Type B pancreatic cell (in vitro differentiated cells): ENCODE measurements at places on chromosomes 3 and 15.

- no peak for DNase-seq
These were observed 16.0 kb upstream of the VGLL3 start for GRCh38 chr3:87006844-87007439.

GRCh38 chr3:183447206-183448001, 19.0 kb upstream of the MCF2L2 start:
- DNase-seq, result peak; percentile 95

DNA sequence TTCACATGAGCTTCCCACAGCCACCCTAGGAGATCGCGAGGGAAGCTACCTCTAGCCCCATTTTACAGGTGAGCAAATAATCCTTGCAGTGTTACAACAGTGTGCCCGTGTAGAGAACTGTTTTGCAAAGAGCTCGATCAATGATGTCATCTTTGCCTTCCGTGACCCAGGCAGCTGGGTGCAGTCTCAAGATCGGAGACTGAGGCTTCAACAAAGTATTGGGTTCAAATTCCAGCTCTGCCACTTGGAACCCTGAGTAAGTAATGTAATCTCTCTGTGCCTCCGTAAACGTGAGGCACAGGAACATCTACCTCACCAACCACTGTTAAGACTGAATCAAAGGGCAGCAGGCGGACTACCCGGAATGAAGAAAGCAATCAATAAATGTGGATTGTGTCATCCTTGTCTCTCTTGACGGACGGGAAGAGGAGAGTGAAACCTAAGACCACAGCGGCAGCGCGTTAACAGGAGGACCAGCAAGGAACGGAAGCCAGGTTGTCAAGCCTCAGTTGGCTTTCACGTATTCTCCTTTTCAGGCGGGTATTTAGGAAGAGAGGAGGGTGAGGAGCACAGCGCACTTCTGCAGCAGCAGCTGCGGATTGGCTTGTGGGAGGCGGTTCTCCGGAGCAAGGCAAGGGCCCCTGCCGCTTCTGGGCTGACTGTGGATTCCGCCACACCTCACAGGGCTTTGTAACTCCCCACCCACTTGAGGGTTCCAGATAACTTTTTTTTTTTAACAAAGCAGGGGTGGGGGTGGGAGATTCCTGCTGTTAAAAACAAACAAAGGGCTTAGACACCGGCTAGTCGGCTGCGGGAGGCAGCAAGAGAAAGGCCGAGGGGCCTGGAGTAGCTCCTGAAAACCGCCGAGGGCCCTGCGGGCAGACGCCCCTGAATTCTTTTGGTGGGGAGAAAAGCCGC, 1.5 kb upstream of the SMAD3 start:
- DNase-seq, result no peak

DNA sequence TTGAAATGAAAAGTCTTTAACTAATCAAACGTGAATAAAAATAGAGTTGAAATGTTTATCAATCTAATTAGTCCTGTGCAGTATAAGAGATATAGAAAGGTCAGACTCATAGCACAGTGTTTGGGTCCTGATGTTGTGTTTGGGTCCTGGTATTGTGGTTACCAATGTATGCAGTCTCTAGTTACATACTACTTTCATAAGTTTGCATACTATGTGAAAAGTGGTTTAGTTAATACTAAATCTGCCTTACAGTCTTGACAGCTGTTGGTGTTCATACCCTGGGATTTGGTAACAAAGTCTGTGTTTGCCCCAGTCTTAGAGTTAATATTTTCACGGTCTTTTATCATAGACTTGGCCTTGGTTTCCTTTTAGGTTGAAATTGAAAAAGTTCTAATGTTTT, 41.7 kb downstream of the KIF15 start:
- DNase-seq, result no peak

DNA sequence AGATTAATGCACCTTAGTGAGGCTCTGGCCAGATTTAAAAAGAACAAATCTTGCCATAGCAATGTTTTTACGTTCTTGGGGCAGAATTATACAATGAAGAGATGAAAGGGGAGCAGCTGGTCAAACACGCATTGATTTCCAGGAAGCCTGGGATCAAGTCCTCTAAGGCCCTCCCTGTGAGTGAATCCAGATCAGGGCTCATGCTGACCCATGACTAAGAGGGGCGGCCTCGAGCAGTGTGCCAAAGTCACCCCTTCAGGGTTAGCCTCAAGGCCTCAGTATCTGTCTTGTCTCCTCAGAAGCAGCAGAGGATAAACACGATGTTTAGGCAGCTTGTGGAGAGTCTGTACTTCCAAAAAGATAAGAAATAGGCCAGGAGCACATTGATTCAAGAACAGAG, 9.3 kb upstream of the RBP1 start:
- peak; percentile 31 for DNase-seq

DNA sequence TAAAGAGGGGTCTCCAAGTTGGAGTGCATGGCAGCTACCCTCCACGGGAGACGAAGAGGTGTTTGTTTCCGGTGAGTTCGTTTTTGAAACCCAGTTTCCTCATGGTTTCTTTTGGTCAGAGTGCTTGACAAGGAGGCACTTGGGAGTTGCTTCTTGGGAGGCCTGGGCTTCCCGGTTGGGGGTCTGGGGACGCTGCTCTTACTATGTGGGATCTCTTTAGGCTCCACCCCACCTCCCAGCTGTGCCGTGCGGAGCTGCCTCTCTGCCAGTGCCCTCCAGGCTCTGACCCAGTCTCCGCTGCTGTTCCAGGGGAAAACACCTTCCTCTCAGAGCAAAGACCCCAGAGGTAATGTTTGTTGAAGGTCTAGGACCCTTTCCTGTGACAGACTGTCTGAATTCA, 29.6 kb downstream of the KIF7 start:
- no peak for DNase-seq

GRCh38 chr15:42710662-42711061, 26.3 kb downstream of the CDAN1 start:
- no peak for DNase-seq

GRCh38 chr3:139357899-139358298, 14.1 kb downstream of the MRPS22 start:
- DNase-seq, result no peak

GRCh38 chr3:72465853-72466252, 382.4 kb downstream of the SHQ1 start:
- no peak for DNase-seq

- no peak for DNase-seq
These were observed 103.8 kb upstream of the PRICKLE2 start for GRCh38 chr3:64329037-64329436.

GRCh38 chr3:8846176-8846575, 76.8 kb upstream of the OXTR start:
- DNase-seq, result no peak

GRCh38 chr15:58224068-58224467, 85.9 kb downstream of the AQP9 start:
- no peak for DNase-seq

- DNase-seq, result no peak
These were observed 367.6 kb upstream of the PLSCR5 start for GRCh38 chr3:146972726-146973125.

DNA sequence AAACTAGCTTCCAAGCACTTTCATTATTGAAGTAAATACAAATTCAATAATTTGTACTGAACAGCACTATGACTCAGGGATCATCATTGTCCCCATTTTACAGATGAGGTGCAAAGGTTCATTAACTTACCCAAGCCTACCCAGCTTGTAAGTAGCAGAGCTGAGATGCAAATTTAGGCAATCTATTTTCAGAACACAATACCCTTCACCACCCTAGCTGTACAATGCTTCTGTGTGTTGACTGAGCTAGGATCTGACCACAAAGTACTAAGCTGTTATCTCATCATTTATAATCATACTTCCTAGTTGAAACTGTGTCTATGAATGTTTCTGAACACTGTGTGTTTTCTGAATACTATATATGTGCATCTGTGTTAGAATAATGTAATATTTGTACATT, 3.2 kb upstream of the ILDR1 start:
- DNase-seq, result no peak

DNA sequence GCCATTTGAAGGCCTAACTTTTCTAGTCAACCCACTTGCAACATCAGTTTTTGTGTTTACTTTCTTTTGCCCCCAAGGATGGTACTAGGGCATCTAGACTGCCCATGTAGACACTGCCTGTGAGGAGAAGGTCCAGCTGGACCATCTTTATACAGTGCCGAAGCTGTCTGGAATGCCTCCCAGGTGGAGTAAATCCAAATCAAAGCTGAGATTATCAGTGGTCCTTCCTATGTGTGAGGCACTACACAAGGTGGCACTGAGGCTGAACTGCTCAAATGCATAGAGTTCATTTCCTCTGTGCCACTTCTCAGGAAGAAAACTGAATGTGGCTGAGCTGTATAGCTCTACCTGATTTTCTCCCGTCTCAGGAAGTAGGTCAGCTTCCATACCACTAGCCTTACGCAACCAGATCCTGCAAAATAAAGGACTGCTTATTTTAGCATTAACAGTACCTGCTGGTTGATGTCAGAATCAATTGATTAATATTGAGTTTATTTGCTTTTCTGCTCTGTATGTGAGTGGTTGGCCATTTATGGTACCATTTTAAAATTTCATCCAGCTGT, 106.1 kb downstream of the GHSR start:
- no peak for DNase-seq

DNA sequence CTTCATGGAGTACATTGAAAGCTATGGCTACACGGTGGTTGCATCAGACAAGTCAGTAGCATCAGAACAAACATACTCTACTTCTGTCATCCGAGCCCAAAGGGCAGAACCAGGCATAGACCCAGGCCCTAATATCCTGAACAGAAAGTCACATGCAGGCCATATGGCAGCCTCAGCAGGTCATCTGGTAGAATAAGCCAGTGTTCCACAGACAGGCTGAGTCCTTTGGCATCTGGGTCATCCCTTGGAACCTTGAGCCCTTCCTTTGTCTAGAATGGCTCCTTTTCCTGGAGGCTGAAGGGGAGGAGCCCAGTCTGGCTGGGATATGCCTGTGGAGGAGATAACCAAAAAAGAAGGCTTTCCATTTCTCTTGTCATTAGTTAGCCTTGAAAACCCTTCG, 29.2 kb downstream of the SEMA6D start:
- no peak for DNase-seq

DNA sequence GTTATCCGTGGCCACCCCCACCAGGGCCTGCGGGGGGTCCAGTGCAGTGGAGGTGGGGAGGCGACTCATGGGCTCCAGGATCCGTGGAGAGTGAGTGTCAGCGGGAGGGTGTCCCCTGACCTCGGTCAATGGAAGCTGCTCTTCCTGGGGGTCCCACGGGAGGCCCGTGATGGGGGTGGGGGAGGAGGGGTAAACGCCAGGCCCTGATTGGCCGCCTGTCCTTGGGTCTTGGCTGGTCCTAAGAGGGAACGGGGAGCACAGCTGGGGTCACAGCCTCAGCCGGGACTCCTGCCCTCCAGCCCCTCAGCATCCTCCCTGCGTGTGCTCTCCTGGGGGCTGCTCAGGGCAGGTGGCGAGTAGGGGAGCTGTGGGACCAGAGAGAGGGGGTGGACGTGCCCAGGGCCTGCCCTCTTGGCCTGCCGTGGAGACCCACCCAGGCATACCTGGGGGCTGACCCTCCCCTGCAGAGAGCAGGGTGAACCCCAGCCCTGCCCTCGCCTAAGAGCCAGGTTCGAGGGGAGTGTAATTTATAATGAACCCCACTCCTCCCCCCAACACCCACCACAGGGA, 184.6 kb downstream of the GOLGA6L6 start:
- no peak for DNase-seq

DNA sequence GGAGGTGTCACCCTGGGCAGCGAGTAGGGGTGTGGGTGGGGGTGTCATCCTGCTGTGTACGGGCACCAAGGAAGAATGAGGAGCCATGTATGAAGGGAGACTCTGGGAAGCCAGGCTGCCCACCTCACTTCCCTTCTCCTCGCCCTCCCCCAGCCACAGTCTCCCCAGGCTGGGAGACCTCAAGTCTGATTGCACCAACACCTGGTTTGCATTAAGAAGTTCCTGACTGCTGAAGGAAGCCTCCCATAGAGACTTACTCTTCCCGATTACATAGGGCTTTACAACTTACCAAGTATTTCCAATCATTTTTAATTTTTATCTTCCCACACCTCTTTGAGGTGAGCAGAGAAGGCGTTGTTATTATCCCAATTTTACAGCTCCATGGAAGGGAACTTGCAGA, 29.5 kb upstream of the SMAD3 start:
- no peak for DNase-seq

DNA sequence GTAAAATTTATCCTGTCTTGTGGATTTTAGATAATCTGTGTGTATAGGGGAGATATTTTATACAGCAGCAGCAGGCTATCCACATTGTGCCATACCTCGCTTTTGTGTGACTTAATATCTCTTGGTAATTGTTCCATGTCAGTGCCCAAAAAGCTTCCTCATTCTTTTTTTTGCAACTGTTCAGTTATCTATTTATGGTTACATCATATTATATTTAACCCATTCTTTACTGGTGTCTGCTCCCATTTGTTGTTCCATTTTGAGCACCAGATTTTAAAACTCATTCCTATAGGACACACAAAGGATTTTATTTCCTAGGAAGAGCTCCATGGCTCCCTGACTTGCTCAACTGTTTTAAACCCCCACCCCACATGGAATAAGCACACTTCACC, 86.3 kb upstream of the RASGRP1 start:
- DNase-seq, result no peak

DNA sequence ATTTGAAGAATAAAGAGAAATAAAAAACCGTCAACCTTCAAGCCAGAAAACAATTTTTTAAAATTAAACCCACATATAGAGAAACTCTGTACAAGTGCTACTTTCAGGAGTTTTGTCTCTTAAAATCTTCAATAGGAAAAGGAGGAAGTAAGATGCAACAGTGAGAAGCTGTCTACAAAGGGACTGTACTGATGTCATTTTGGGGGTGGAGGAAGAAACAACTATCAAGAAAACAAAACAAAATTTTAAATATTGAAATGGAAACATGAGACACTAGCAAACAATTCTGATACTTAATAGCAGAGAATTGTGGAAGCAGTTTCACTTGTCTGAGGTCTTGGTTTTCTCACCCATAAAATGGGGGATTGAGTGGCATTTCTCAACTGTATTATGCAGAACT, 84.4 kb downstream of the SLMAP start:
- no peak for DNase-seq

DNA sequence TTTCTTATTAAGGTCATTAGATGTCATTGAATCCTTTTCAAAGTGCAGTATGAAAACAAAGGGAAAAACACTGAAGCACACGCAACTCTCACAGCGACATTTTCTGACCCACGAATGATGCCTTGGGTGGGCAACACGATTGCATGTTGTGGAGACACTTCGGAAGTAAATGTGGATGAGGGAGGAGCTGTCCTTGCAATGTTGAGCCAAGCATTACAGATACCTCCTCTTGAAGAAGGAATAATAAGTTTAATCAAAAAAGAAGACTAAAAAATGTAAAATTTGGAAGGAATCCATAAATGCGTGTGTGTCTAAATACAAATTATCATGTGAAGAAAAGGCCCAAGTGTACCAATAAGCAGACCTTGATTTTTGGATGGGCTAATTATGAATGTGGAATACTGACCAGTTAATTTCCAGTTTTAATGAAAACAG, 16.9 kb downstream of the THBS1 start:
- DNase-seq, result no peak

DNA sequence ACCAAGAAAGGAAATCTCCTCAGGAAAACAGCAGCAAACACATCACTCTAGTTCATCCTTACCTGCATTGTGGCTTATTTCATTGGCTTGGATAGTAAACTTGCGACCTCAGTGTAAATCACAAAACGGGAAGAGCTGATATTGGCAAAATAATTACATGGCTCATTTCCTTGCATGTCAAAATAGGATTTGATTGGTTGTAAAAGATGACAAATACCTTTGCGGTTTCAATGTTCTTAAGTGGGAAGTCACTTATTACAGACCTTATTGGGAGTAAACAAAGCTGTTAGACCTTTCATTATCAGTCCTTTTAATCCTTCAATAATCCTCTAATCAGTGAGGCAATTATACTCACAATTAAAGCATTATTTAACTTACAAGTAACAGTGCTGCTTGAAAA, 590.6 kb downstream of the MAGI1 start:
- DNase-seq, result no peak
